ENCODE measurements at places on chromosomes 13 and 19. TPM values are rescaled to one million over a fixed set of nuclear protein-coding genes. Genes with fewer than 3 reads are reported as not detected.

SLC25A42 gene
- polyA plus RNA-seq, result 14.0 TPM

DNA sequence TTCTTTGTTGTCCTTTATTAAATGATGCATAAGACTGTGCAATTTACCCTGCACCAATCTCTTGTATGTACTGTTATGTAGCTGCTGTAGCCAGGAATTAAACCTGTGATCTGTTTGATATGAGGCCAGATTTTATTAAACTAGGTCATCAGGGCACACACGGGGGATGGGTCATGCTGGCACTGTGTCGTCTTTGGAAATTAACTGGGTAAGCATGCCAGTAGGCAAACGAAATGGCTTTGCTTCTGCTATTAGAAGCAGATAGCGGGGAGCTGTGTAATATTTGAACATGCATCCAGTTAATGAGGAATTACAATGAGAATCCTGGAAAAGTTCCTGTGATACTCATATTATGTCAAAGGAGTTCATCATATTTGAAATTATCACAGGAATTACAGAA is 23.5 kb downstream of the MTUS2 start:
- no peaks in the 10 kb centered on the region for H3K36me3 ChIP-seq
- no peaks in the 10 kb centered on the region for H3K4me1 ChIP-seq
- no peak for DNase-seq
- H3K27ac ChIP-seq, result no peak overlapping the region

- no peak for DNase-seq
- H3K27ac ChIP-seq, result no peak overlapping the region
- H3K4me1 ChIP-seq, result no peaks in the 10 kb centered on the region
- H3K27me3 ChIP-seq, result no peaks in the 10 kb centered on the region
Observed at GRCh38 chr19:15863272-15863671, 34.6 kb downstream of the CYP4F2 start.

AMH gene
- 50.8 TPM for polyA plus RNA-seq

BRD4 gene
- polyA plus RNA-seq, result 59.2 TPM

DNA sequence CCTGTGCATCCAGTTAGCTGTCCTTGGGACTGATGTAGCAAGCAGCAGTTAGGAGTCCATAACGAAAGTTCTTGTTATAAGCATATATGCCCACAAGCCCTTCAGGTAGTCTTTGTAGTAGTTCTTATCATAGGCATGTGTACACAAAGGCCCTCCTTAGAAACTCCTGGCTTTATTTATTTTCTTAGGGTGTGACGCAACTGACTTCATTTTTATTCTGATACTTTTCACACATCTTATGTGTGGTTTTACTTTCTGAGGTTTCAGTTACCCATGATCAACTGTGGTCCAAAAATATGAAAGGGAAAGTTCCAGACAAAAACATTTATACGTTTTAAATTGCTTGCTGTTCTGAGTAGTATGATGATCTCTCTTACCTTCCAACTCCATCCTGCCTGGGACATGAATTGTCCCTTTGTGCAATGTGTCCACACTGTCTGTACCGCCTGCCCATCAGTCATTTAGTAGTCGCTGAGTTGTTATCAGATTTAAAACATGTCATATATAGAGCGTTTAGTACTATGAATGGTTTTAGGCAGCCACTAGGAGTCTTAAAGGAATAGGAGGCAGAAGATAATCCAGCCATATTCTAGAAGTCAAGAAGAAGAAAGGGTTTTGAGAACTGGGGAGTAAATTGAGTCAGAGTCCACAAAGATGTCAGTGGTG is 19.4 kb downstream of the GPC5 start:
- no peak for DNase-seq
- H3K4me1 ChIP-seq, result no peaks in the 10 kb centered on the region
- no peak overlapping the region for H3K27ac ChIP-seq
- H3K4me3 ChIP-seq, result no peak overlapping the region

SLC1A6 gene
- 78.6 TPM for polyA plus RNA-seq

DNA sequence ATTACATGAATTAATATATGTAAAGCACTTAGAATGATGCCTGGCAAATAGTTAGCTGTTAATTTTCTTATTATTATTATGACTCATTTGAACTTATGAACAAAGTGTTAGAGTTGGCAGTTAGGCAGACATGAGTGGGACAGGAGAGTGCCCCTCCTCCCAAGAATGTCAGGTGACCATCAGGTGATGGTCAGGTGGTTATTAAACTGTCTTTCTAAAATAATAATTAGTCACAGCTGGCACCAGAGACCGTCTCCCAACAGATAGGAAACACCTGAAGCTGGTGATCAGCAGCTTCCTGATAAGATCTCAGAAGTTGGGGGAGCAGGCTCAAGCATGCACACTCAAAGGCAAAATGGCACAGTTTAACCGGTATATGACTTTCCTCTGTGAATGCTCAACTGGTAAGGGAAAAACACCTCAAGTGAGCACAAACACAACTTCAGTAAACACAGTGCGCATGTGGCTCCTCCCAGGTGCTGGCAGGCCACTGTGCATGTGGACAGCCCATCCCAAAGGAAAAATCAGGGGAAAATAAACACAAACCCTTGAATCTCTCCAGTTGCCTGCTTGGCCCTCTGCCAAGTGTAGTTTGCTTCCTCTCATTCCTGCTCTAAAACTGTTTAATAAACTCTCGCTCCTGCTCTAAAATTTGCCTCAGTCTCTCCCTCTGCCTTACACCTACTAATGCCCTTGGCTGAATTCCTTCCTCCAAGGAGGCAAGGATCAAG is 54.0 kb downstream of the FLT1 start:
- no peaks in the 10 kb centered on the region for H3K36me3 ChIP-seq
- no peaks in the 10 kb centered on the region for H3K4me1 ChIP-seq
- no peaks in the 10 kb centered on the region for H3K27me3 ChIP-seq
- no peak for DNase-seq
- H3K27ac ChIP-seq, result no peak overlapping the region

ADGRE1 gene
- polyA plus RNA-seq, result 1.5 TPM

- no peak within 1 kb of the TSS for H3K27ac ChIP-seq
- no peak for DNase-seq
- peaks cover 4% of the 10 kb centered on the region for H3K4me1 ChIP-seq
- H3K4me3 ChIP-seq, result no peak within 1 kb of the TSS
- no peaks in the 10 kb centered on the region for H3K36me3 ChIP-seq
- H3K27me3 ChIP-seq, result no peaks in the 10 kb centered on the region
Observed at GRCh38 chr19:10587022-10587838, at the start of gene AP1M2. Gene AP1M2, minus strand, starts transcription at chr19:10587312. Its CDS starts 81 bp downstream, at chr19:10587231.

ZNF296 gene
- polyA plus RNA-seq, result 3.0 TPM

GRCh38 chr13:53126841-53127245 is 98.2 kb downstream of the OLFM4 start:
- no peak for DNase-seq
- no peak overlapping the region for H3K4me3 ChIP-seq
- no peaks in the 10 kb centered on the region for H3K4me1 ChIP-seq
- H3K27me3 ChIP-seq, result no peaks in the 10 kb centered on the region
- H3K27ac ChIP-seq, result no peak overlapping the region

DNA sequence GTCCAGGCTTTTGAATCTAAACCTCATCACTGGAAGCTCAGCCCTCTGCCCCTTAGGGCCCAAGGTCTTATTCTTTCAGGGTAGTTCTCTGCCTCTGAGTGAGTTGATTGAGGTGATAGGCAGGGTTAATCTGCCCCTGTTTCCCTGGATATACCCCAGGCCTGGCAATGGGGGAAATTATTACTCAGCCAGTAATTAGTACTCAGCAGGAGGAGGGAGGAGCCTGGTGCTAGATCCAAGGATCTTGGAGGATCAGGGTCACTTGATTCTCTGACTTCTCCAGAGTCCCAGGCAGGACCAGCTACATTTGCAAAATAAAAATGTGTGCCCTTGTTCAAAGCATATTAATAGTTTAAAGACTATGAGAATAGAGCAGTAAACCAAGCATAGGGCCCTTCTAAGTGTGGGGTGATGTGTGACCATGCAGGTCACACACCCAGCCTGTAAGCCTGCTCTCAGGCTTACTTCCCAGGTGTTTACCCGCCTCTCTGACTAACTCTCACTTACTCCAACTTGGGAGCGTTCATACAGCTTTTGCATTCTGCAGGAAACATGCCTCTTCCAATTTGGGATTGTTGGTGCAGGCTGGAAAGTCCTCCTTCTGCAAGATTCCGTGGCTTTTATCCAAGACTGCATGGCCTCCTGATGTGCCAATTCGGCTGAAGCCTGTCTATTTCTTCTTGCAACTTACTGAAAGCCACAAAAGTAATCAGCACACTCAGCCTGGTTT is 7.9 kb upstream of the STK24 start:
- H3K27me3 ChIP-seq, result no peaks in the 10 kb centered on the region
- no peaks in the 10 kb centered on the region for H3K36me3 ChIP-seq
- DNase-seq, result no peak
- no peak overlapping the region for H3K4me3 ChIP-seq
- H3K27ac ChIP-seq, result no peak overlapping the region
- peaks cover 3% of the 10 kb centered on the region for H3K4me1 ChIP-seq

S1PR4 gene
- 0.61 TPM for polyA plus RNA-seq

DNA sequence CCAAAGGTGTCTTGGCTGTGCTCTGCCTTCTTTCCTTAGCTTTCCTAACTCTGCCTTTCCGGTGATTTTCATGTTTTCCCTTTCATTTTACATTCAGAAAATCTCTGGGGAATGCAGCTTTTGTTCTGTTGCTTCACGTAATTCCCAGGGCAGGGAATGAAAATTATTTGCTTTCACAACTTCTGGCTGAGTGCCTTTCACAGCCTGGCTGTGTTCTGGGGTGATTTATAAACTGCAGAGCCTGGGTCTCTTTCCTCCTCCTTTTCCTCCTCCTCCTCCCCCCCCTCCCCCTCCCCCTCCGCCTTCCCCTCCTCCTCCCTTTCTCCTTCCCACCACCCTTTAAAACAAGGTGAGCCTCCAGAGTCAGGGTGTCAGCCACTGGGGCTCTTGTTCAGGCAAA is 84.3 kb downstream of the RNASEH2B start:
- no peak overlapping the region for H3K27ac ChIP-seq
- H3K4me1 ChIP-seq, result peaks cover 10% of the 10 kb centered on the region
- no peaks in the 10 kb centered on the region for H3K27me3 ChIP-seq
- H3K4me3 ChIP-seq, result no peak overlapping the region

ZNF681 gene
- 1.1 TPM for polyA plus RNA-seq

KLHL1 gene
- 0.21 TPM for polyA plus RNA-seq

SERTAD3 gene
- 22.4 TPM for polyA plus RNA-seq

ZNF431 gene
- polyA plus RNA-seq, result 12.8 TPM

SLC25A41 gene
- 7.6 TPM for polyA plus RNA-seq

TMEM143 gene
- 5.0 TPM for polyA plus RNA-seq
